ENCODE measurements at places on chromosomes 2 and 18. TPM values are rescaled to one million over a fixed set of nuclear protein-coding genes. Genes with fewer than 3 reads are reported as not detected.

GRCh38 chr2:8297376-8298231 lies 384.3 kb upstream of the ID2 start:
- no peak for DNase-seq

- no peak for DNase-seq
Observed at GRCh38 chr2:239201531-239201876, 199.3 kb downstream of the HDAC4 start.

- DNase-seq: no peak
Observed at GRCh38 chr2:216217904-216218260, 108.7 kb downstream of the XRCC5 start.

The ASB1 gene
- total RNA-seq: 18.9 TPM

The PIEZO2 gene
- total RNA-seq: 8.2 TPM

The CCL20 gene
- not detected for total RNA-seq

The AKAIN1 gene
- not detected for total RNA-seq

The C1QL2 gene
- 0.69 TPM for total RNA-seq
